ENCODE measurements at places on chromosomes 11 and 22.

GRCh38 chr11:119787074-119787461, 58.1 kb upstream of the NECTIN1 start:
- no peak for DNase-seq

DNA sequence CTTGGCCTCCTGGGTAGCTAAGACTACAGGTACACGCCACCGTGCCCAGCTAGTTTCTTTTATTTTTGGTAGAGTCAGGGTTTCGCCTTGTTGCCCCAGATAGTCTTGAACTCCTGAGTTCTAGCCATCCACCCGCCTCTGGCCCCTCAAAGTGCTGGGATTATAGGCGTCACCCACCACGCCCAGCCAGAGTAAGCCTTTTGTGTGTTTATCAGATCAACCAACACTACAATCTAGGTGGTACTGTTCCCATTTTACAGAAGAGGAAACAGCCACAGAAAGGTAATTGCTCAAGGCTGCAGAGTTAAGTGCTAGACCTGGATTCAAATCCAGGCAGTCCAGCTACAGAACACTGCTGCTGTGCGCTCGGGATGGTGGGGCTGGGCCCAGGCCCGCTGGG, 3.1 kb downstream of the TOMM22 start:
- no peak for DNase-seq

- DNase-seq, result peak; percentile 76
Measured at GRCh38 chr22:26170795-26171580, 1.7 kb downstream of the SEZ6L start.

GRCh38 chr11:72773696-72774095, 20.2 kb downstream of the STARD10 start:
- DNase-seq, result no peak

- no peak for DNase-seq
Measured at GRCh38 chr11:116792869-116793771, 1.4 kb upstream of the APOA5 start.

GRCh38 chr11:2303627-2304505, 2.1 kb downstream of the TSPAN32 start:
- DNase-seq, result peak; percentile 52

- DNase-seq, result no peak
Measured at GRCh38 chr11:7077101-7077500, 11.7 kb upstream of the RBMXL2 start.

DNA sequence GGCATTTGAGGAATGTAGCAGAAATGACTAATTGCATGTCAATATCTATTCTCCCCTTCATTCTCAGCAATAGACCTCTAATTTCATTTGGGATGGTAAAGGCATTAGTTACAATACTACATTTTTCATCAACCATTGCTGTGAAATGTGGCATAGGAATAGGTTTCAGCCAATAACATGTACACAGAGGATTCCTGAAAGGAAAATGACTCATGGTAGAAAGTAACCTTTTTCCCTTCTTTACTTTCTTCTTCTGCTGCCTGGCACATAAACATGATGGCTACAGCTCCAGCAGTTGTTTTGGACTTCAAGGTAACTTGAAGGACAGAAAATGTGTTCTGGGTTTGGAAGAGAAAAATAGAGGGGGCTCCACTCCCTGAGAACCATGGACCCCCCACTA, 231.8 kb upstream of the CTSC start:
- no peak for DNase-seq
